Left ventricle myocardium superior (tissue), 1 donor: ENCODE measurements at places on chromosomes 12 and 14. TPM values are rescaled to one million over a fixed set of nuclear protein-coding genes. Genes with fewer than 3 reads are reported as not detected.

CIDEB gene
- total RNA-seq, result 3.9 TPM

DHRS2 gene
- total RNA-seq, result not detected

CLEC6A gene
- not detected for total RNA-seq

TAS2R19 gene
- 0.77 TPM for total RNA-seq

SYT1 gene
- 0.17 TPM for total RNA-seq

CATSPERB gene
- total RNA-seq, result 0.37 TPM

KRT7 gene
- 0.69 TPM for total RNA-seq

IRF2BPL gene
- 42.8 TPM for total RNA-seq

NEUROD4 gene
- not detected for total RNA-seq

SDS gene
- not detected for total RNA-seq

SAMD15 gene
- 0.77 TPM for total RNA-seq

SAMD4A gene
- total RNA-seq, result 150 TPM

HELB gene
- 0.99 TPM for total RNA-seq

ASIC1 gene
- total RNA-seq, result 0.99 TPM

PAX9 gene
- not detected for total RNA-seq

CCDC197 gene
- total RNA-seq, result 0.74 TPM

PDE3A gene
- 171 TPM for total RNA-seq

TIGAR gene
- 14.4 TPM for total RNA-seq

RND1 gene
- total RNA-seq, result 0.27 TPM

NELL2 gene
- total RNA-seq, result 0.50 TPM

GRCh38 chr12:98126637-98127335, 388.6 kb upstream of the TMPO start:
- DNase-seq, result no peak

DNA sequence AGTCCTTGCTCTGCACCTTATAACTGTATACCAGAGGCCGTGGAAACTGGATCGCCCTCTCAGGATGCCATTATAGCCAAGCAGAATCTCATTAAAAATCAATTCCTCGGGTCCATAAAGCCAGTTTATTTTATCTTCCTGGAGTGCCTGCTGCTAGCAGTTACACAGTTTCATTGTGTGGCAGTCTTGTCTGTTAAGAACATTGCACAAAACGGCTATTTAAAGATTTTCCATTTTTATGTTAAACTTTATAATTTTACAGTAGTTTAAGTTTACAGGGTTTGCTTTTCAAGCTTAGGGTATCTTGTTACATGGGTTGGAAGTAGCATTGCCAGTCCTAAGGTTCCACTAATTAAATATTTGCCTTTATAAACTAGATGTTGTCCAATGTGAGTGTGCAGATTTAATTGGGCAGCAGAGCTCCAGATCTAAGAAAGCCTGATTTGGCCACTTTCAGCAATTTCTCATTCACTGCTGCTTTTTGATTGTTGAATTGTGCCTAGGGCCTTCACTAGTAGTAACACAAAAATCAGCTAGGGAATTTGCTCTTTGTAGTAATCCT, 17.0 kb downstream of the TMEM30B start:
- no peak for DNase-seq

DNA sequence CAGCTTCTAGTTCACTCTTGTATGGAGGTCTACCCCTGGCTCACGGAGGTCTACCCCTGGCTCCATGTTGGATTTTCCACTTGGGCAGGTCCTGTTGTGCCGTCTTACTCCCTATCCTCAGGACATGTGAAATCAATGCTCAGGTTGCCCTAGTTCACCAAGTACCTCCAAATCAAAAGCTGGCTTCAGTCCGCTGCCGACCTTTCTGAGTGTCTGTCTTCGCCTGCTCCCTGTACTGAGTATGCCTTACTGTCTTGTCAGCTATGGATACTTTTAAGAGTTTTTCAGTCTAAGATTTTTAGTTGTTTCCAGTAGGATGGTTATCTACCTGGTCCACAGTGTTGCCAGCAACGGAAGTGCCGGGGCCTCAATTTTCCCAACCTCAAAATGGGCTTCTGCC, 40.1 kb upstream of the BCL11B start:
- DNase-seq, result no peak

- no peak for DNase-seq
Measured at GRCh38 chr14:77923131-77923936, 123.4 kb downstream of the ADCK1 start.

DNA sequence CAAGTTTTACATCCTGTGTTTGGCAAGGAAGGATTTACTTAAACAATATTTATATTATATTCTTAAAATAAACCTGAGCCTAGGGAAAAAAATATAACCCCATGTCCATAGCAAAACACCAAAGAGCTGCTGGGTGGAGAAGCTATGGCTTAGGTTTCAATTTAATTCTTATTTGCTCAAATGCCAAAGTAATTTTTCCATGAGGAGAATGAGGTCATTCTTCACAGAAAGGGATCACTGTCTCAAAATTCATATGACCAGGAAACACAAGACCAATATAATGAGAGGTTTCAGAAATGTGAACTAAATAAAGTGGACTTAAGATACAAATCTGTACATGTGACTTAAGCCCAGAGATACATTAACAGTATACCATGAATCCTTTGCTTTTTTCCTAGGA, 195.0 kb downstream of the PHLDA1 start:
- DNase-seq, result no peak

- DNase-seq, result peak; percentile 75
Measured at GRCh38 chr14:68911594-68912227, 67.4 kb downstream of the ACTN1 start.

DNA sequence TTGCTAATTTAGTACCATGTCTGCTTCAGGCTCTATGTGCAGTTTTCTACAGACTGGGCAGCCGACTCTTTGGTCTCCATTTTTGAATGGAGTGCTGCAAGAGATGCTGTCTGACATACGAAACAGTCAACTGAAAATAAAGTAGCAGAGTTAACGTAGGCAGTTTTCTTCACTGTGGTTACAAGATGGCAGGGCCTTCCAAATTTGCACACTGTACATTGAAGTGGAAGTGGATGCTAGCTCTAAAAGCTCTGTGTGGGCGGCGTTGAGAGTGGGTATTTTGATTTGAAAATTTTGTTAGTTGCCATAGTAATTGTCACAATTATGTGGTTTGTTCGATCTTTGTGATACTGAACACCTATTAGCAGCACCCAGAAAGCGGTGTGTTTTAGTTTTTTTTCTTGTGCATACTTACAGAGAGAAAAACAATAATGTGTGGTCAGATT, 154.9 kb upstream of the ATP2B1 start:
- DNase-seq, result no peak

- no peak for DNase-seq
Measured at GRCh38 chr12:123608182-123608581, 6.3 kb downstream of the DDX55 start.

- no peak for DNase-seq
Measured at GRCh38 chr12:70890895-70891832, 29.4 kb downstream of the PTPRR start.

DNA sequence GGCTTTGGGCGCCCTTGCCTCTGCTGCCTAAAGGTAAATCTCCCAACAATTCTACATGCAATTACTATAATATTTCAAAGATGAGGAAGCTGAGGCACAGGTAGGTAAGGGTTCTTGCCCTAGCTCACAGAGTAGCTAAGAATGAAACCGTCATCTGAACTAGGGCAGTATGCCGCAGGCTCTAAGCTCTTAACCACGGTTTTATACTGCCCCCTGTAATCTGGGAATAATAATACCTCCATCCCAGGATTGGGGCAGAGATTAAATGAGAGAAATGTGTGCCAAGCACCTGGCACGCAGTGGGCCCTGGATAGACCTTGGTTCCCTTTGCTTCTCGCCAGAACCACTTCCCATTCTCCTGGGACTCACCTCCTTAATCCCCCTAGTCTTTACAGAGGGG, 1.5 kb upstream of the HRK start:
- DNase-seq, result no peak

GRCh38 chr12:114416028-114416427, 10.1 kb upstream of the TBX5 start:
- no peak for DNase-seq

- no peak for DNase-seq
Measured at GRCh38 chr12:9034095-9034494, 44.7 kb downstream of the KLRG1 start.

- no peak for DNase-seq
Measured at GRCh38 chr12:89932954-89933353, 224.3 kb upstream of the ATP2B1 start.

DNA sequence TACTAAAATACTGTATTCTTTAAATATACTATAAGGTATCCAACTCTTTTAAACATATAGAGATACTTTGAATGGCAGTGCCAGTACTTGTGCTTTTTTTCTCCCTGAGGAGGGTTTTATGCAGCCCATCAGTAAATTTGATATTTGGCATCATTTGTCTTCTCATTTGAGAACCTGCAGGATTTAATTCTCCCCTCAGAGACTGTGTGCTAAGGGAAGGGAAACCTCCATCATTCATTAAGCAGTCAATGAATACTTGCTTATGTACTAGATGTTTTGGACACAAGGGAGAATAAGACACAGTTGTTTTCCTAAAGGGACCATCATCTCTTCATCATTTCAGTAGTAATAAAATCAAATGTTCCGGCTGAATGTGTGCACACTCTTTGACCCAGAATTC, 40.8 kb downstream of the FRS2 start:
- DNase-seq, result no peak

- no peak for DNase-seq
Measured at GRCh38 chr12:75814851-75815754, 216.5 kb downstream of the PHLDA1 start.

GRCh38 chr12:1853716-1854115, 33.4 kb downstream of the LRTM2 start:
- no peak for DNase-seq

- no peak for DNase-seq
Measured at GRCh38 chr12:64229796-64230195, 7.7 kb upstream of the KICS2 start.

GRCh38 chr12:3622822-3623690, 129.9 kb downstream of the CRACR2A start:
- no peak for DNase-seq

- DNase-seq, result no peak
Measured at GRCh38 chr14:98858561-98858960, 413.4 kb downstream of the BCL11B start.
